ENCODE measurements at places on chromosomes 13 and 19.

DNA sequence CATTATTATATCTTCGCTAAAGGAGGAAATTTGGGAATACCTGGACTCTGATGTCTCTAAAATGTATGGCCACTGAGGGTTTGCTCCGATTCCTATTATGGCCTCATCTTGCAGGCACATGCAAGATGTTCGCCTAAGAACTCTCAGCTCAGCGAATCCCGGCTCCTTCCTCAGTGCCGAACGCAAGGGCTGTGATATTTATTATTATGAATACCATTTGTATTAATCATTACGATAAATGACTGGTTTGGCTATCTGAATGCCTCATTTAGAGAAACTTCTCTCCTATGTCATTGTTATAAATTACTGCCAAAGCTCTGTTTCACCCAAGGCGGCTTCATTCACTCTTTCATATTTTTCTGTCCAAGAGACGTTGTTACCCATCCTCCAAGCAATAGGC, 369.7 kb upstream of the TSHZ3 start:
- DNase-seq: no peak

DNA sequence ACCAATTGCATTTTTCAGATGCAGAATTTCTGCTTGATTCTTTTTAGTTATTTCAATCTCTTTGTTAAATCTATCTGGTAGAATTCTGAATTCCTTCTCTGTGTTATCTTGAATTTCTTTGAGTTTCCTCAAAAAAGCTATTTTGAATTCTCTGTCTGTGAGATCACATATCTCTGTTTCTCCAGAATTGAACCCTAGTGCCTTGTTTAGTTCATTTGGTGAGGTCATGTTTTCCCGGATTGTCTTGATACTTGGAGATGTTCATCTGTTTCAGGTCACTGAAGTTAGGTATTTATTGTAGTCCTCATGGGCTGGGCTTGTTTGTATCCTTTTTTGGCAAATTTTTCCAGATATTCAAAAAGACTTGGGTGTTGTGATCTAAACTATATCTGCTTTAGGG, 202.9 kb upstream of the SERP2 start:
- DNase-seq: no peak

GRCh38 chr19:29724102-29724641, 9.1 kb upstream of the C19orf12 start:
- no peak for DNase-seq

- DNase-seq: no peak
Measured at GRCh38 chr13:113582841-113583631, 1.5 kb upstream of the TFDP1 start.

DNA sequence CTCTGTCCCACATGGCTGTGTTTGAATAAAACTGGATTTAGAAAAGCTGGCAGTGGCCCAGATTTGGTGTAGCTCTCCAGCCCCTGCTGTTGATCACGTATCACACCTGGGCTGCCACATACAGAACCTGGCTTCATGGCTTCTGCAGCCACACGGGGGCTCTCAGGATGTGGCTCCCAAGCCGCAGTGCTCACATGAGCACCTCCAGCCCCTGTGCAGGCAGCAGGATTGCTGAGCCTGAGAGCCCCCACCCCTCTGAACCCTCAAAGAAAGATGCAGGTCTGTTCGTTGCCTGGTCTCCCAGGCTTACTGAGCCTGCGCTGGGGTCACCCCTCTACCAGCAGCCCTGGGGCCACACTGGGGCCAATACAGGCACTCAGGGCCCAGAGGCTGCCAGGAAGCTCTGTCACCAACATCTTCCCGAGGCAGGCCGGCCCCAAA, 2.7 kb downstream of the PLEKHF1 start:
- no peak for DNase-seq

DNA sequence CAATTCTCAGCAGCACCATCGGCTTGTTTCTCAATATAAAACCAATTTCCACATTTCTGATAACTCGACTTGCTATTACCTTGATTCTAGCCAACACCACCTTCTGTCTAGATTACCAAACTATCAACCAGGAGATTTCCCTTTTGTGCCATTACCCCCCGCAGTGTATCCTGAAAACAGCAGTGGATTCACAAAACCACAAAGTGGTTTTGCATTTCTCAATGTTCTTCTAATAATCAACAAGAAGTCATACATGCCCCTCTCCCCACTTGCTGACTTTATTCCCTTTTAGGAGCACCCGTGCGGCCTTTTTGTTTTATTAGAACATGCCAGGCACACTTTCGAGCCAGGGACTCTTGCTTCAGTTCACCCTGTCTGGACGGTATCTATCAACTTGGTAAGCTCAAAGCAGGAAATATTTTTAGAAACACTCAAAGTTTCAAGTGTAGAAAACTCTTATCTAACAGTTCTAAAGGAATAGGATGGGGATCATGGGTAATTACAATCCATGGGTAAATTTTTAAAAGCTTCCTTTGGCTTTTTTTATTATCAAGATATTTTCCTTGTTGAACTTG, 967.4 kb downstream of the EFNB2 start:
- no peak for DNase-seq

DNA sequence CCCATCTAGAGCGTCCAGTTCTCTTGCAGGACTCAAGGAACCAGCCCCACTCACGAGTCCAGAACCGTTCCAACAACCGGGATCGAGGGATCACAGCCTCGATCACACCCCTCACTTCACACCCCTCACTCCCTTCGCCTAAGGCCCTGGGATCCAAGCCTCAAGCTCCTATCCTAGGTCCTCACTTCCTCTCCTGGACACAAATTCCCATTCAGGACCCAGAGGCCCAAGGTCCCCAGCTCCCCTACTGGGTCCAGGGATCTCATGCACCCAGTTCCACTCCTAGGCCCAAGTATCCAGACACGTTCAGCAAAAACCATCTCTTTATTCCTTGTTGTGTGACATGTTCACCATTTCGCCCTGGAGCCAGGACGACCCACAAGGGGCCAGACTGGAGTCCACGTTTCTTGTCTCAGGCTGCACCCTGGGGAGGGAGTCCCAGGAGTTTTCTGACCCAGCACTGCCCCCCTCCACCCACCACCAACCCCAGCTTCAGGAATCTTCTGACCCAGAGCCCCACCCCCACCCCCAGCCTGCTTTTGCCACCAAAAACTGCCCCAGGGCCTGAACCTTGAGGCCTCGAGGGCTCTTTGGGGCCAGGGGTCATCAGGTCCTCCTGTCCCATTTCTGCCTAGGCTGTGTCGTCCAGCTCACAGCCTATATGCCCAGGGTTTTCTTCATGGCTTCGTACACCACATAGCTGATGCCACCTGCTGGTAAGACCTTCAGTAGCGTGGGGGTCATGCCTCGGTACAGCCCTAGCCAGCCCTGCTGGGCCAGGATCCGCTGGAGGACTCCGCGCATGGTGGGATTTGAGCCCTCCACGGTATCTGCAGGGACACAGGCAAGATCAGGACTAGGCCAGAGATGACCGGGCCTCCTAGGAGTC, 1.4 kb upstream of the KHSRP start:
- no peak for DNase-seq

- no peak for DNase-seq
Measured at GRCh38 chr19:1081301-1082164, 13.6 kb downstream of the POLR2E start.

DNA sequence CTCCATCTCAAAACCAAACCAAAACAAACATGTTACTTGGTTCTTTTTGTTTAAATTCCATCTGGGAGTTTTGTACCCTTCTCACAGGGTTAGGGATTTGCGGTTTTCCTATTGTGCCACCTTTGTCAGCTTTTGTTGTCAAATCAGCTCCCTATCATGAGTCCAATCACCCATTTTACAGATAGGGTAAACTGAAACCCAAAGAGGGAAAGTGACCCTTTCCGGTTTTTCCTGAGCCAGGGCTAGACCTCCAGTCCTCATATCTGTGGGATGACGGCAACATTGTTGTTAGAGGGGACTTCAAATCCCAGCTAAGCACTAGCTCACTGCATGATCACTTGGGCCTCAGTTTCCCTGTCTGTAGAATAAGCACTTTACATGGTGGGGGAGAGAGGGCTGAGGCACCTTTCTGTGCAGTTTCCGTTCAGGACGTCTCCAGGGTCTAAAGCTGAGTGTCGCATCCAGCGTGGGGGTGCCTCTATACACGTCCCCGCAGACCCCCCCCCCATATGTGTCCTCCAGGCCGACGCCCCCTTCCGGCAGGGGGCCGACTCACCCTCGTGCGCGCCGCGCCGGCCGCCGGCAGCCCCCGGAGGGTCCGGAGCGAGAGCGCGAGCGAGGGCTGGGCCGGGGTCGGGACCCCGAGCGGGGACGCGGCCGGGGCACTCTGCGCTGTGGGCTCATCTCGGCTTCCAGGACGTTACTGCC, 3.9 kb downstream of the CCDC194 start:
- DNase-seq: no peak

GRCh38 chr19:6828306-6828697, 55.8 kb downstream of the VAV1 start:
- no peak for DNase-seq

GRCh38 chr13:94878602-94879165, 166.3 kb upstream of the SOX21 start:
- no peak for DNase-seq

DNA sequence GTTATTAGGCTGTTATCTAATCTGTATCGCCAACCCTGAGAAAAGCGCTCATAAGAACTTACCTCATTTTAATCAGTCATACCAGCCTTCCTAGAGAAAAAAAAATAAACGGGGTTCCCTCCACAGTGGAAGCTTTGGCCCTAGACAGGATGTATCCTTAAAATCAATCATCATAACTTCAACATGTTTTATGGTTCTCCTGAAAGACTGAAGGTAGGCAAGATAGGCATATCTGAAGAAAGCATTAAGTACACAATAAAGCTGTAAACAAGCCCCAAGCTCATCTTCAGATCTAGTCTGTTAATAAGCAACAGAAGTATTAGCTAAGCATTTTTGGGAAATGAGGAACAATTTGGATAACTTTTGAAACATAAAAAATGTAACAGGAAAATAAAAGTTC, 18.7 kb upstream of the SERP2 start:
- no peak for DNase-seq

DNA sequence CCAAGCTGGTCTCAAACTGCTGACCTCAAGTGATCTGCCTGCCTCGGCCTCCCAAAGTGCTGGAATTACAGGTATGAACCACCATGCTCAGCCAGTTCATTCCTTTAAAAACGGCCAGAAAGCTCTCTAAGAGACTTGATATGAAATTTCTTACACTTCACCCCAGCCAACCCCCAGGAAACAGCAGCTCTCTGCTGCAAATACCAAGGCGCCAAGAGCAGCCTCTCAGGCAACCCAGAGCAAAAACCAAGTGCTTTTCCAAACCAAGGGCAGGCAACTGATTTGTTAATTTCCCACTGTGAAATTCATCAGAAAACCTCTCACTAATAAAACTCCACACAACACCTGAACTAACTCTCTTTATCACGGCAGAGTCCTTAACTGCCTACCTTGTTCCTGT, 44.9 kb downstream of the LATS2 start:
- DNase-seq: no peak
